ENCODE measurements at places on chromosomes 7 and 10.

- no peak for DNase-seq
Measured at GRCh38 chr10:129494740-129495139, 27.7 kb downstream of the MGMT start.

DNA sequence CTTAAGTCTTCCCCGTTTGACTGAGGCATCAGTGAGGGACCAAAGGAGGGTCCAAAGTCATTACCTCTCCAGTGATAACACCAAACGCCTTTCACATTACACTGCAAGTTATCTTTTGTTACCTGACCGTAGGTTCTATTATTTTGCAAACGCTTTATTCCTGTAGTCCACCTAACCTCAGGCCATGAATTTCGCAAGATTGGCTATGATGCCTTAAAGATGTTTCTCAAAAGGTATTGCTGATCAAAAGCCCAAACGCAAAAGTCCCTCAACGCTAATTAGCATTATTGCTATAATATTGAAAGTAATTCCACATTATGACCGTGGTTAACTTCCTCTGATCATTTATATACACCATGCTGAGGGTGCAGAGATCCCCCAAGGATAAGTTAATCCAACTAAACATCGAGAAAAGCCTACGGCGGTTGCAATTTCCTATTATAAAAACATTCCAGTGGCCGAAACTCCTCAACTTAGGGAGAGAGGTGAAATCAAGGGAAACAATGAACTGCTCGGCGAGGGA lies 649 bp downstream of the DNA2 start:
- DNase-seq: no peak

GRCh38 chr7:155702616-155703015 lies 58.2 kb downstream of the RBM33 start:
- DNase-seq: no peak

- no peak for DNase-seq
Measured at GRCh38 chr10:127942811-127943210, 35.9 kb downstream of the PTPRE start.

- DNase-seq: no peak
Measured at GRCh38 chr7:32072397-32072796, 2.2 kb upstream of the PDE1C start.

GRCh38 chr10:35412900-35413491 lies 76.7 kb downstream of the CCNY start:
- DNase-seq: no peak

DNA sequence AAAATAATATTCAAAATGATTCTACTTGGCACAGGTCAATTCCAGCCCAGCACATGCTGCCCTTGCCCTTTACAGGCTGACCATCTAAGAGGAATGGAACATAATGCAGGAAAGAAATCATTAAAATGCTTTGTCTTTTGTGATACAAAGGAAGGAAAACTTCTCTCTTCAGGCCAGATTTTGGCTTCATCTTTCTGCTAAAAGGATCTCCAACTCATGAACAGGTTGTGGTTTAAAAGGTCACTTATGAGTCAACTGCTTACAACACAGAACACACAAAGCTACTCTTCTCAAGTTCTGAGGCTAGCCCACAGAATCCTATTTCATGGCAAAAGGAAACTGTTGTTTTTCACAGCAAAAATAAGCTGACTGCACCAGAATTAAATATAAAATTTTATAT lies 197.1 kb downstream of the DOCK4 start:
- no peak for DNase-seq

GRCh38 chr7:129952086-129952652 lies 591 bp downstream of the UBE2H start:
- DNase-seq: no peak

DNA sequence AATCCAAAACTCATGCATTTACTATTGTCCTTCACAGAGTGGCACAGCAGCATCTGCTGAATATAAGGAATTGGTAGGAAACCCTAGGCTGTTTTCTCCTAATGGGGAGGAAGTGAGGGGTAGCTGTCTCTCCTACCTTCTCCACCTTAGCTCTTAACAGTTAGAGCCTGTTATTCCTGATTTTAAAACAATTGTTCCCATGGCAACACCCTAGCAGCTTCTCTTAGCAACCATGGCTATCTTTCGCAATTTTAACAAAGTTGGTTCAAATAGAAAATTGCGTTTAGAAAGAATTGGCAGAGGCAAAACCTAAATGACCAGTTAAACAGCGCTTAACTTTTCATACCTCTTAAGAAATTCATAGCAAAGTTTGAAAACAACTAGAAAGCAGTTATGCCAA lies 603.4 kb upstream of the AUTS2 start:
- DNase-seq: no peak

- DNase-seq: no peak
Measured at GRCh38 chr7:149598721-149599308, 101.2 kb upstream of the ZNF746 start.

DNA sequence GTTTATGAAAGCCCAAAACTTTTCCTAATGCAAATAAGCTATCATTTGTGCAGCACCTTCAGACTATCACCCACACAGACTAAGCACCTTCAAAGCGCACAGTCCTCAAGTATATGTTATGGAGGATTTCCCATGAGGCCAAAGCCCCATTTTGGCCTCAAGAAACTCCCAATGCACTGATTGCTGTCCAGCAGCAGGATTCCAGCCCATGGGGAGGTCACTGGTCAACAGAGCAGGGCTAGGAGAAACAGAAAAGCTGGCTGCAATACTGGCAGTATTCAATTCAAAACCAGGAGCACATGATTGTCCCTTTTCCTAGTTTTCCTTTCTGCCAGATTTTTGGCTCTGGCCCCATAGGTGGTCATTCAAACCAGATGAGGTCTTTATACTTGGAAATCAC lies 24.5 kb upstream of the KIAA1217 start:
- DNase-seq: no peak

Measured in NCI-H748 treated with DMSO at 0.1 percent for 48 hours (cell line).